ENCODE measurements at places on chromosomes 16 and 17.

DNA sequence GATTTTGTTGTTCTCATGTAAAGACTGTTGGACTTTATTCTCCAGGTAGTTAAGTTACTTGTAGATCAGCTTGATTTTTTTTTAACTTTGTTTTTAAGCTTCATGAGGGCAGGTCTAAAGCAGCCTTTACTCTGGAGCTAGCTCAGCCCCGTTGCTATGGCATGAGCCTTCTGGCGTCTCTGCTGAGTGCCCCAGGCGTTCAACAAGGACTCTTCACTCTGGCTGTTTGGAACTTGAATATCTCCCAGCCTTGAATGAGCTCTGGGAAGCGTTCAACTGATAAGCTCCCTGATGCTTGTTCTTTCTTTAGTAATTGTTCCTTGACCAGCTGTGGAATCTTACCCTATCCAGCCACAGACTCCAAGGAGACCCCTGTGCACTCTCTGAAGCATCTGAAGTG is 82.3 kb downstream of the GNAO1 start:
- DNase-seq = no peak

GRCh38 chr16:60731329-60732050 is 1304.7 kb downstream of the CDH8 start:
- no peak for DNase-seq

GRCh38 chr16:50266337-50267091 is at the start of gene ADCY7:
Gene ADCY7 (plus strand): TSS chr16:50266551. CDS start chr16:50288180, 21,629 bp downstream.
- DNase-seq = peak; percentile 80

- peak; percentile 63 for DNase-seq
These were observed 616 bp downstream of the SRSF2 start for GRCh38 chr17:76736349-76737081.

- DNase-seq = no peak
These were observed 3.2 kb downstream of the B3GNT9 start for GRCh38 chr16:67147437-67148140.

- no peak for DNase-seq
These were observed 504 bp downstream of the FOXC2 start for GRCh38 chr16:86566966-86567700.

DNA sequence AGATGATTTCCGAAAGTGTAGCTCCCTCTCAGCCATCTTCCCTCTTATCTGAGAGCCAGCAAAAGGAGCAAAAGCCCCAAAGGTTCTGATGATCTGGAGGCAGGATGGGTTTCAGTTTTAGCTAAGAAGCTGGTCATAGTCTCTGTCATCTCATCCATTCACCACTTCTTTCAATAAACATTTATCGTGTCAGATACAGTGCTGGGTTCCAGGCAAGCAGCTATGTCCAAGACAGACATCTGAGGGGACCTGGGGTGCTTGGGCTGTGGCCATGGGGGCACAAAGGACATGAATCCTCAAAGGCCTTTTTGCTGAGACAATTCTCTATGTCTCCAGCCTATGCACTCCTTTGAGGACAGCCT is 1.0 kb upstream of the ETV4 start:
- DNase-seq = no peak

- DNase-seq = no peak
These were observed 58.5 kb downstream of the MYH13 start for GRCh38 chr17:10314329-10314728.

DNA sequence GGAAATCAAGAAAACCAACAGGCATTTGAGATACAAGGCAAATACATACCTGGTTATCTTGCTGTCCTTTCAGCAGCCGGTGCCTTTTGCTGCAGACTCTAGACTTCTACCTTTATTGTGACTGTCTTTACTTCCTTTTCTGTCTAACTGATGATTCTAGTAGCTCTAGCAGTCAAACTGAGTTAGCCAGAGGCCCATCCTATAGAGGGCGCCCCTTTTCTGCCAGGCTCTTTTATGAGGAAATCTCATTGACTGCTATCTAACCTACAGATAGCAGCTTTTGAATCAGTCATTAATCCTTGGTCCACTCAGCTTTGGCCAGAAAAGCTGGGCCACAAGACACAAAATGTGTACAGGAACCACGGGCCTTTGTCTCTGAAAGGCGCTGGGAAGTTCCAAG is 87.5 kb upstream of the WSB1 start:
- DNase-seq = no peak

- DNase-seq = no peak
These were observed 37.6 kb downstream of the CBFA2T3 start for GRCh38 chr16:88939245-88939971.

GRCh38 chr16:85330694-85331188 is 218.5 kb upstream of the CIBAR2 start:
- DNase-seq = no peak

DNA sequence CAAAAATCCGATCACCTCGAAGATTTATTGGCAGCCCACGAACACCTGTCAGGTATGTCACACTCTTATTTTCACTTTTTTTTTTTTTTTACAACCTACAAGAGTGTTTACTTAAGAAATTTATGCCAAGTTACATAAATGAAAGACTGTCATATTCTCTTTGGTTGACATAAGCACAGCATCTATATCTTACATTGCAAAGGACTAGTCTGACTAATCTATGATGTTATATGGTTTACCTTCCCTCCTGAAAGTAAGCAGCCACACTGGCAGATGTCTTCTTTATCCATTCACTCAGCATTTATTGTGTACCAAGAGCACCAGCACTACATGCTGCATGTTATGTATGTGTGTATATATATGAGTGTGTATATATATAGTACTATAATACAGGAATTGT is 156.3 kb downstream of the CDRT15L2 start:
- no peak for DNase-seq

- no peak for DNase-seq
These were observed 4.4 kb downstream of the TP53I13 start for GRCh38 chr17:29572691-29573557.

DNA sequence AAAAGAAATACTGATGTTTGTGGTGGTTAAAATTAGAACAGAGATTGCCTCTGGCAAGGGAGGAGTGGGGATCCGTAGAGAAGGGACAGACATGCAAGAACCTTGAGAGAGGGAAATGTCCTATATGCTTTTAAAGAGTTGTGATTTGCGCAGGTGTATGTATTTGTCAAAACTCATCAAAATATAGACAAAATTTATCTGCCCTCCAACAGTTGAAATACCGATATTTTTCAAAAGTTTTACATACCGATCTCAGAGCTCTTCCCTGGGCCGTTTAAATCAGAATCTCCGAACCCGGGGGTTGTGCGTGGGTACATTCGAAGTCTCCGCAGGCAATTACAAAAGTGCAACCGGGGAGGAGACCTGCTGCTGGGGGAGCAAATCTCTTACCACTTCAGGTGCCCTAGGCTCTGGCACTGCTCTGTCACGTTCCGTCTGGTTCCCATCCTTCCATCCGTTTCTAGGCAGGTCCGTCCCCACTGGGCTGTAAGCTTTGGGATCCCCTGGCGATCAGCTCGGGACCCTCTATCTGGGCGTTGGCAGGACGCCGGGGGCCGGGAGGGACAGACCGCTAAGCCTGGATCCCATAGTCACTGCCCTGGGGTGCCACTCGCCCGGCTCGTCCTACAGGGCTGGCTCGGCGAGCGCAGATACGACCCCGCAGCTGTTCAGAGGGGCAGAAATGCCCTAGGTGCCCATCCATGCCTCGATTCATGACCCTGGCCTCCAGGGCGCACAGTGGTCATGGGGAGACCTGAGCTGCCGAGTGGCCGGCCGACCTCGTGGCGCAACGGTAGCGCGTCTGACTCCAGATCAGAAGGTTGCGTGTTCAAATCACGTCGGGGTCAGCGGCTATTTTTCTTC is 4.2 kb downstream of the BORCS6 start:
- peak; percentile 83 for DNase-seq

GRCh38 chr16:58418601-58419000 is 26.3 kb downstream of the GINS3 start:
- no peak for DNase-seq

DNA sequence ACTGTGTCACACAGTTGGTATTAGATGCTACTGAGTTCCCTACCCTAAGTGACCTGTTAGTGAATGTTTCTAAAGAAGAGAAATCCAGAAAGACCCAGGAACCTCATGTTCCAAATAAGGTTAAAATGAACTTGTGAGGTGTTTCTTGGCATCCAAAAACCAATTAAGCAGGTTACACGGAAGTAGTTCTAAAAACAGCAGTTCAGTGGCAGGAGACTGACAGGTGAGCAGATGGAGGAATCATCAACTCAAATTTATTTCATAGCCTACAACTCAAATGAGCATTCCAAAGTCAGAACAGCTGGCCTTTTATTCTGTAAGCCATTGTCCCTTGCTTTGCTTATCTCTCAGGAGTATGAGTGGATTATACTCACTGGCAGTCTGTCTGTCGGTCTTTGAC is 188.3 kb downstream of the IRX3 start:
- DNase-seq = no peak

GRCh38 chr16:11234884-11235702 is 20.9 kb downstream of the SOCS1 start:
- DNase-seq = no peak

DNA sequence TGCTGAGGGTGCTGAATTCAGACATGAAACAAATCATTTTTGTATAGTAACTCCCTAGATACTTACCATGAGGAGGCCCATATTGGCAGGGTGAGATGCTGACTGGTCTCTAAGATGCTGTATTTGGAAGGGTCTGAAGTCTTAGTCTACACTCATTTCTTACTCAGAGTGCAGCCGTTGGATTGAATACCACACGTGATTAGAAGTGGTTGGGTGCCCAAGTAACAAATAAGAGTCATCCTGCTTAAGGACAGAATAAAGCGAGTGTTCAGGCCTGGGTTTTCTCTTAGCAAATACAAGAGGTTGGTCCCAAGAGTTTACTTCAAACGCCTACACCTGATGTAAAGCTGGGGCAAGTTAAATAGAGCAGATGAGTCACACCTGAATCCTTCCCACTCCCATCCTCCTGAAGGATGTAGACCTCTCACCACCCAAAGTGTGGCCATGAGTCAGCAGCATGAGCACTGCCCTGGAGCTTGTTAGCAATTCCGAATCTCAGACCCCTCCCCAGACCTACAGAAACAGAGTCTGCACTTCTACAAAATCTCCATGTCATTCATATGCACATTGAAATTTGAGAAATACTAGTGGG is 284.6 kb upstream of the CDH5 start:
- DNase-seq = no peak

DNA sequence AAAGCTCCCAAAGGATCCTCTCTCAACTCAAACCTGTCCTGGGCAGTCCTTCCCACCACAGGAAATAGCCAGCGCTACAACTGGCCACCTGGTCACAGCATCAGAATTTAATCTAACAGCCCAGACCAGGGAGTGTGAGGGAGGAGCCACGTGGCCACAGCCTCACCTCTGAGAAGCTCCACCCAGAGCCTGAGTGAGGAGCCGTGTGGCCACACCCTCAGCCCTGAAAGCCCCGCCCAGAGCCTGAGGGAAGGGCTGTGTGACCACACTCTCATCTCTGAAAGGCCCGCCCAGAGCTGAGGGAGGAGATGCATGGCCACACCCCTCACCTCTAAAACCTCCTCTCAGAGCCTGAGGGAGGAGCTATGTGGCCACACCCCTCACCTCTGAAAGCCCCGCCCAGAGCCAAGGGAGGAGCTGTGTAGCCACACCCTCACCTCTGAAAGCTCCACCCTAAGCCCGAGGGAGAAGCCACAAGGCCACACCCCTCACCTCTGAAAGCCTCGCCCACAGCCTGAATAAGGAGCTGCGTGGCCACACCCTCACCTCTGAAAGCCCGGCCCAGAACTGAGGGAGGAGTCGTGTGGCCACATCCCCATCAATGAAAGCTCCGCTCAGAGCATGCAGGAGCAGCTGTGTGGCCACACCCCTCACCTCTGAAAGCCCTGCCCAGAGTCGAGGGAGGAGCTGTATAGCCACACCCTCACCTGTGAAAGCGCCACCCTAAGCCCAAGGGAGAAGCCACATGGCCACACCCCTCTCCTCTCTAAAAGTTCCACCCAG is 28.6 kb downstream of the SLC38A8 start:
- peak; percentile 32 for DNase-seq

- no peak for DNase-seq
These were observed 2.1 kb upstream of the MFAP4 start for GRCh38 chr17:19388791-19389785.

- DNase-seq = no peak
These were observed 51.4 kb downstream of the WSB1 start for GRCh38 chr17:27345141-27345904.

DNA sequence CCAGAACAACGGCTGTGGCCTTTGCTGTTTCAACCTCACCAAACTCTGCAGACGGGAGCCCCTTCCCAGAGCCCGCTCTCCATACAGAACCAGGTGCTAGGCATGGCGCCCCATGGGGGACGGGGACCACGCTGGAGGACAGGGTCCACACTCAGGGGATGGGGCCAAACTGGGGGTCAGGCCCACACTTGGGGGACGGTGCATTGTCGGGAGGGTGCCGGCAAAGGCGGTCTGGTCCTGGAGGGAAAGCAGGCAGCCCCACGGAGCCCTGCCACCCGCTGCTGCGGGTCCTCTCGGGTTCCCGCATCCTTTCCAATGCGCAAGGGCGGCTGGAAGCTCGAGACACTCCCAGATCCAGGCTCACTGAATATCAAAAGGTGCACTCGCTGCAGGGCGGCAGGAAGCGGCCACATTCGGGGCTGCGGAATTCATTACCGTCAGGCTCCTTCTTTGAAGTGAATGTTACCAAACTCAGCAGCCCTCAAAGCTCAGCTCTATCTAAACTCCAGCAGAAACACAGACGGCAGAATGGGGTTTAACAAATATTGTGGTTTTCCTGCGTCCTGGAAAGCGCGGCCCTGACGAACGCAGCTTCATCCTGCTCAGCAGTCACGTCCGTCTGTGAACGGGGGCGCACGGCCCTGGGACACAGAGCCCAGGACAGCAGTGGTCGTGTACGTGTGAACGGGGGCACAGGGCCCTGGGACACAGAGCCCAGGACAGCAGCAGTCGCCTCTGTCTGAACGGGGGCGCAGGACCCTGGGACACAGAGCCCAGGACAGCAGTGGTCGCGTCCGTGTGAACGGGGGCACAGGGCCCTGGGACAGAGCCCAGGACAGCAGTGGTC is 41.3 kb downstream of the LMF1 start:
- DNase-seq = no peak

Data from stimulated activated CD4-positive, alpha-beta T cell treated with anti-CD3 and anti-CD28 coated beads, Interleukin-2, amount 100 ng/mL, for 4 hours (primary cell).